B cell (primary cell): ENCODE measurements at places on chromosomes 16 and 17.

GRCh38 chr17:39306509-39307212 is 80.9 kb upstream of the STAC2 start:
- DNase-seq: peak; percentile 18

GRCh38 chr17:4017377-4017776 is 53.1 kb upstream of the ATP2A3 start:
- no peak for DNase-seq

DNA sequence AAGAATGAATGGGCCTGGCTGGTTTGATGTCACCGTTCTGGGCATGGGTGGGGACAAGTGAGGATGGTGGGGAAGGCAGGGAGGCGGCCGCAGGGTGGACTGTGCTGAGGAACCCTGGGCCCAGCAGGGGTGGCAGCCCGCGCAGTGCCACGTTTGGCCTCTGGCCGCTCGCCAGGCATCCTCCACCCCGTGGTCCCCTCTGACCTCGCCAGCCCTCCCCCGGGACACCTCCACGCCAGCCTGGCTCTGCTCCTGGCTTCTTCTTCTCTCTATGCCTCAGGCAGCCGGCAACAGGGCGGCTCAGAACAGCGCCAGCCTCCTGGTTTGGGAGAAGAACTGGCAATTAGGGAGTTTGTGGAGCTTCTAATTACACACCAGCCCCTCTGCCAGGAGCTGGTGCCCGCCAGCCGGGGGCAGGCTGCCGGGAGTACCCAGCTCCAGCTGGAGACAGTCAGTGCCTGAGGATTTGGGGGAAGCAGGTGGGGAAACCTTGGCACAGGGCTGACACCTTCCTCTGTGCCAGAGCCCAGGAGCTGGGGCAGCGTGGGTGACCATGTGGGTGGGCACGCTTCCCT is 6.5 kb upstream of the SERPINF1 start:
- DNase-seq: no peak

DNA sequence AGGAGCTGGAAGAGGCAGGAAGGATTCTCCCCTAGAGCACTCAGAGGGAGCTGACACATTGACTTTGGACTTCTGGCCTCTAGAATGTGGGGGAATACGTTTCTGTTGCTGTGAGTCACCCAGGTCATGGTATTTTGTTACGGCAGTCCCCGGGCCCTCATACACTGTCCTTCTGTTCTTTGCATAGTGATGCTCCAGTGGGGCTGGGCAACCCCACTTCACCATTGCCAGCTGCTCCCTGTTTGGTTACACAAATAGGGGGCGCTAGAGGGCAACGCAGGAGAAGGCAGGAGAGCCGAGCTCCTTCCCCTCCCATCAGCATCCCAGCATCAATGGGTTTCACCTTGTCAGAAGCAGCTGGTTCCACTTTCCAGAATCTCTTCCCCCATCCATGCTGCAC is 257.7 kb upstream of the FOXF1 start:
- no peak for DNase-seq

DNA sequence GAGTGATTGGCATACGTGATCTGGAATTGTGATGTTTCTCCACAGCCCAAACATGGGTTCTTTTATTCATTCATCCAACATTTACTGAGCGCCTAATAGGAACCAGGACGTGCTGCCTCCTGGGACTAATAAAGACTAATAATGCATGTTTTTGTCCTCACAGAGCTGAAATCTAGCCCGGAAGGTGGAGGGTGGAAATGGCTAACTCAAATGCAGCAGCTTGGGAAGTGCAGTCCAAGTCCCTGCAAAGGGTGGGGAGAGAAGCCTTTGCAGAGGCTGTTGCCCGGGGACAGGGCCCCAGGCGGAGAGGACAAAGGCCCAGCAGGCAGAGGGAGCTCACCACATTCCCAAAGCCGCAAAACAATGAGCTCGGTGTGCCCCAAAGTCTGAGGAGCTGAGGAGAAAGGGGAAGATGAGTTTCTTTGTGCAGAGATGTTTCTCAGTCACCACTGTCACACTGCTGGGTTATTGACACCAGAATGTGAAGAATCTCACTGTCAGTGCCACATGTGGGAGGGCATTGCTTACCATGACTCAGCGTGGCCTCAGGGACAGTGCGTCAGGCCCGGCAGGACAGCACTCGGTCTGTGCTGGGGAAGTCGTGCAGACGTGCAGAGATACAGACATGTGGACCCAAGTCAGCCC is 118.2 kb upstream of the CHMP6 start:
- DNase-seq: no peak

DNA sequence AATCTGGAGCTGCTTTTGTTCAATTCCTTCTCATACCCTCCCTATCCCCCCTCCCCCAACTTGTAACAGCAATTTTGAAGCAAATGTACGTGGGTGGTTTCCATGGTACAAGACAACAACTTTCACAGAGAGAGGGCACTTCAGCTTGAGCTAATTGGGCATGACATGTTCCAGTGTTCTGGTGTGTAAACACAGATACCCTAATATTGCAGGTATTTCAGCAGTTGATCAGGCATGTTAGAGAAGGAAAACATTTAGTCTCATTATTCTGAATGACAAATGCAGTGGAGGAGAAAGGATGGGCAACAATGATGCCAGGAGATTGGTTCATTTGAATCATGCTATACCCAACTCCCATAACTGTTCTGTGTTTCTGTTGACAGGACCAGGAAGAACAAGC is 137.5 kb downstream of the TRIM37 start:
- no peak for DNase-seq

GRCh38 chr16:79250502-79251098 is 349.9 kb downstream of the MAF start:
- no peak for DNase-seq

DNA sequence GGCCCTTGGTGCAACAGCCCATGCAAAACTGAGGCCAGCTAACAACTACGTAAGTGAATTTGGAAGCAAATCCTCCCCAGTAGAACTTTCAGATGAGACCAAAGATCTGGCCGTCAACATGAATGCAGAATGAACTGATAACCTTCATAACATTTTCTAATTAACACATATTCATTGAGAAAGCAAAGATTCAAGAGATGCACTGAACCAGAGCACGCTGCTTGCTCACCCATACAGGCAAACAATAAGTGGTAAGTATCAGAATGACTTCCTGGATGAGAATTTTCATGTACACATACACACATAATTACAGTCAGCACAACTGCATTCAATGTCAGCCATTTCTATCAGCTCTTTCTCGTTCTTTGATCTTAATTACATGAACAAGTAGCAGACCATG is 30.6 kb downstream of the XYLT1 start:
- no peak for DNase-seq

DNA sequence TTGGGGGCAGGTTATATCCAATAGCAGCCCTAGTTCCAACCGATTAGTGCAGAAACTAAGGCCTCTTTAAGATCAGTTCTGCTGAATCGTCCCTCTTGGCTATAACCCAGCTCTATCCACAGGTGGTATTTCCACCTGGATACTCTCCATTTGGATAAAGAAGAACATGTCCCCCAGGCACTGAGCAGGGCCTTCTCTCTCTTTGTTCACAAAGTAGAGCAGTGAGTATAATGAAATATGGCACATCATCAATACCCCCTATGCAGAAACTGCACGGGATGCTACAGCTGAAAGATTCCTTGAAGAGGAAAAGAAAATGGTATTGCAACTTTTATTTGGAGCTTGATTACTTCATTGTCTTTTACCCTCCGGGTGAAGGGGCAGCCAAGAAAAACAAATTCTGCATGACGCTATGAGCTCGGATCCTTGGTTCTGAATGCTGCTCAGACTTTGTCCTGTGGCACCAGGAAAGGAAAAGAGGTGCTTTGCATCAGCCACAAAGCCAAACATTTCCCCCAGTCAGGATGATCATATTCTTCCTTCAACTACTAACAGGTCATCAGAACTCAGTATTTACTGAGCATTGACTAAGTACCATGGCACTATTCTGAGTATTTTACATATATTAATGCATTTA is 399.7 kb downstream of the NPIPA8 start:
- DNase-seq: no peak

DNA sequence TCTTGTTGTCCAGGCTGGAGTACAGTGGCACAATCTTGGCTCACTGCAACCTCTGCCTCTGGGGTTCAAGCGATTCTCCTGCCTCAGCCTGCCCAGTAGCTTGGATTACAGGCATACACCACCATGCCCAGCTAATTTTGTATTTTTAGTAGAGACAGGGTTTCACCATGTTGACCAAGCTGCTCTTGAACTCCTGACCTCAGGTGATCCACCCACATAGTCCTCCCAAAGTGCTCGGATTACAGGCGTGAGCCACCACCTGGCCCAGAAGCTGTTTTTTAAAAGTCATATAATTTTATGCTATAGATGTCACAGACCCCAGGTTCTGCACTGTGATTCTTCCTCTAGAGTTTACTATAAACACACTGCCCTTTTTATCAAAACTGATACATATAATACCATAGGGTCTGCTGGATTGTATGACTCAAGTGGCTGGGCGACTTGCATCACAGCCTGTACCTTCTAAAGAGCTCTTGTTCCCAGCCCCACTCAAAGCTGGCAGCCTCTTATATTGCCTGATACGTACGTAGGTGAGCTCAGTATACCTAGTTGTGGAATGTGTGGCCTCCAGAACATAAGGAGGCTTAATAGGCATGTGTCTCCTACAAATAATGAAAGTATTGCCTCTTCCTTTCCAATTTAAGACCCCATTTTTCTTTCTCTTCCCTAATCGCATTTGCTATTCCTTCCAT is 295.8 kb downstream of the ZFHX3 start:
- no peak for DNase-seq

DNA sequence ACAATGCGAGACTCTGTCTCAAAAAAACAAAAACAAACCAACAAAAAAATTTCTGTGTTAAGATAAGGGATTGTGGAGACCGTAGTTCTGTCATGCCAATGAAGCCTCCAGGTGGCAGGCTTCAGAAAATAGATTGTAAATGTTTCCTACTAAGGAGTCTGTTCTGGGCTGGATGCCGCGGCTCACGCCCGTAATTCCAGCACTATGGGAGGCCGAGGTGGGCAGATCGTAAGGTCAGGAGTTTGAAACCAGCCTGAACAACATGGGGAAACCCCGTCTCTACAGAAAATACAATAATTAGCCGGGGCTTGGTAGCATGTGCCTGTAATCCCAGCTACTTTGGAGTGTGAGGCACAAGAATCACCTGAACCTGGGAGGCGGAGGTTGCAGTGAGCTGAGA is 4.4 kb upstream of the SNX29 start:
- no peak for DNase-seq

- DNase-seq: no peak
Measured at GRCh38 chr17:50945779-50946222, 79.6 kb upstream of the TOB1 start.

- DNase-seq: peak; percentile 5
Measured at GRCh38 chr17:15171167-15172047, 93.7 kb downstream of the PMP22 start.

DNA sequence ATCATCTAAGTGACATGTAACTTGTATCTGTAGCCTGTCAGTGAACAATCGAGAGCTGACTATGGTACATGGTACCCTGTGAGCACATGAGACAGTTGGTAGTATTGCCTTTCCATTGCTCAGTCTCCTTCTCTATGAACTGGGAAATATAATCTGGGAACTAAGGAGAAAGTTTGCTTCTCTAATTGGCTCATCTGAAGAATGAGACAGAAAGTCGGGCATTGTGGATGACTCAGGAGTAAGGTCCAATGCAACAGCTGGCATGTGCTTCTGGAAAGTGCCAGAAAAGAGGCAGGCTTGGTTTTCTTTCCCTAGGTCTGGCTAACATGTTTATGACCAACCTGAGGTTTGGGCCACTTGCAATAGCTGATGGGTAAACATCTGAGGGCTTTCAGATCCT is 51.9 kb downstream of the ZZEF1 start:
- DNase-seq: no peak

GRCh38 chr16:84360170-84360569 is 8.2 kb upstream of the ATP2C2 start:
- no peak for DNase-seq

GRCh38 chr17:27216836-27217235 is 77.1 kb upstream of the WSB1 start:
- DNase-seq: peak; percentile 77

- DNase-seq: peak; percentile 81
Measured at GRCh38 chr16:50681021-50681885, at the start of gene SNX20. TSS of gene SNX20 (minus strand) at chr16:50681312. CDS start at chr16:50677526, 3,786 bp downstream.
